B cell (primary cell): ENCODE measurements at places on chromosomes 16 and 17.
A peak's percentile ranks its signal among the peaks of the same experiment; 100 is the strongest.

GRCh38 chr16:88589441-88589840, 19.2 kb downstream of the ZC3H18 start:
- DNase-seq = no peak

DNA sequence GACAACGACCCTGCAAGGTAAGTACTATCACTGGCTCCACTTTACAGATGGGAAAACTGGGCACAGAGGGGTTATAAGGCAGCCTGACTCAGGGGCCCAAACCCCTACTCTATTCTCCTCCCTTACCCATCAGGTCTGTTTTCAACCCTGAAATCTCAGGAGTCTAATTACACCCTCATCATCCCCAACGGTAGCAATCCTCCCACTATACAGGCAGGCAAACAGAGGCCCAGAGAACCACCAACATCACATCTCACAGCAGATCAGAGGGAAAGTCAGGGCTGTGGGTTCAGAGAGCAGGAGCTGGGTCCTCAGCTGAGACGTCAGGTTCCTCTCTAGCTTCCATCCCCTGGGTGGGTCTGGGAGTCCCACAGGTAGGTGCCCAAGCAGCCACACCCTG, 16.5 kb downstream of the JUP start:
- no peak for DNase-seq

- no peak for DNase-seq
Observed at GRCh38 chr16:66395806-66396555, 29.5 kb downstream of the CDH5 start.

DNA sequence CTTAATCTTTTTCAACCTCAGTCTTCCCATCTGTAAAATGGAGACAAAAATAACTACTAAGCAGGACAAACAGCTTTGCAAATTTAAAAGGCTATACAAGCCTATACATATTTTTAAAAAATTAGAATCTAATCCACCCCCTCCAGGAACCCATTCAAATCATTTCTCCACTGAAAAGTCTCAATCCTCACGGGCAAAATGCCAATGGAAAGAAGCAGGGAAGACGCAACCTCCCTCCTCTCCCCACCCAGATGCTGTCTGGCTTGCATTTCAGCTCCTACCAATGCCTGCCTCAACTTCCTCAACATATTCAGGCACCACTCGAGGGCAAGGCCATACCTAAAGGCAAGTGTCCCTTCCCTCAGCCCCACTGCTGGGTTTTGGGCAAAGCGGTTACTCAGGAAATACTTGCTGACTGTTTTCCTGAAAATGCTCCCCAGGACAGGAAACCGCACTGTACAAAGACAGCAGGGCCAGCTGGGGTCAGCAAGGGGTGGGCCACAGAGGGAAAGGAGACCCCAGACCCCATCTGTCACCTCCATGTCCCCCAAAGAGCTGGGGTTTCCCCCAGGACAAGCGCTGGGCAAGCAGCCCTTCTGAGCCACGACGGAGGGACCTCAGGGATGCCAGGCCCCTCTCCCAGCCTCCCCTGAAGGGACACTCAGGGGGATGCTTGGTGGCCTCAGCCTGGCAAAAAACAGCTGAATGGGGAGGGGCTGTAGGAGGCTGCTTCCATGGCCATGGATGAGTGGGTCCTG, 47.7 kb upstream of the DOC2B start:
- DNase-seq = no peak

DNA sequence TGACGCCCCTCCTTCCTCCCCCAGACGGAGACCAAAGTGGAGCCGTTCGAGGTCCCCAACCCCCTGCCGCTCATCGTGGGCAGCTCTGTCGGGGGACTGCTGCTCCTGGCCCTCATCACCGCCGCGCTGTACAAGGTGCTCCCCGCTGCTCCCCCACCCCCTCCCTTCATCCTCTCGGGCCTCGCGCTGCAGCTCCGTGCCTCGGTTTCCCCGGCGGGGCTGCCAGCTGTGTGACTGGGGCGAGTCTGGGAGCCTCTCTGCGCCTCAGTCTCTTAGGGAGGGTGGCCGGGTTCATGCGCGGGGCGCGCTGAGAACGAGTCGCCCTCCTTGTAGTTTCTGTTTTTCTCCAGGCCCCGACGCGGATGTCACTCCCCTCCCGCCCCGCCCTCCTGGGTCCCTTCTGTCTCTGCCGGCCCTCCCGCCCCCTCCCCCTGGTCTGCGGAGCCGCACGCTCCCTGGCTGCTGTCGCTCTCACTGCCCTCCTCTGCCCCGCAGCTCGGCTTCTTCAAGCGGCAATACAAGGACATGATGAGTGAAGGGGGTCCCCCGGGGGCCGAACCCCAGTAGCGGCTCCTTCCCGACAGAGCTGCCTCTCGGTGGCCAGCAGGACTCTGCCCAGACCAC, 23.7 kb upstream of the ITGAX start:
- DNase-seq = peak; percentile 56

DNA sequence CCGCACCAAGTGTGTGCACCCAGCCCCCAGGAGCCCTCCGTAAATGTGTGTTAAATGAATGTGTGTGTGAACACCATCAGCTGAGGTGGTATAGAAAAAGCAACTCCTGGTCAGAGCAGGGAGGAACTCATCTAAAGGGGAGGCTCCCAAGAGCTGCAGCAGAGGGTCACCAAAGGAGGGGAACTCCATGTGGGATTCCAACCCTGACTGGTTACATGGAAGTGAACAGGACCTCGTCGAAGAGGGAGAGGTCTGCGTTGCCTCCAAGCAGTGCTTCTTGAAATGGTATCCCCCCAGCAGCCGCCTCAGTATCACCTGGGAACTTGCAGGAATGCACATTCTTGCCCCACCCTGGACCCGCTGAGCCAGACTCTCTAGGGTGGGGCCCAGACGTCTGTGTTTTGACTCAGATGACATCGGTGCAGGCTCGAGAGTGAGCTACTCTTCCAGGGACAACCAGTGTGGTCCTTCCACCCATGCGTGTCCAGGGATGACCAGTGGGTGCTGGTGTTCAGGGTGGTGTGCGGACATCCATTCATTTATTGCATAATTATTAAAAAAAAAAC, 30.8 kb downstream of the ADCY9 start:
- DNase-seq = no peak

GRCh38 chr17:52762147-52762793, 603.8 kb upstream of the CA10 start:
- no peak for DNase-seq

GRCh38 chr17:73851091-73851490, 206.8 kb upstream of the SDK2 start:
- DNase-seq = no peak

- no peak for DNase-seq
Observed at GRCh38 chr16:74560912-74561311, 46.0 kb downstream of the GLG1 start.

GRCh38 chr17:49822829-49823228, 25.0 kb downstream of the TAC4 start:
- DNase-seq = no peak

GRCh38 chr17:73308017-73308823, 3.6 kb downstream of the CDC42EP4 start:
- DNase-seq = no peak

- no peak for DNase-seq
Observed at GRCh38 chr17:76530095-76530723, 7.3 kb downstream of the CYGB start.

DNA sequence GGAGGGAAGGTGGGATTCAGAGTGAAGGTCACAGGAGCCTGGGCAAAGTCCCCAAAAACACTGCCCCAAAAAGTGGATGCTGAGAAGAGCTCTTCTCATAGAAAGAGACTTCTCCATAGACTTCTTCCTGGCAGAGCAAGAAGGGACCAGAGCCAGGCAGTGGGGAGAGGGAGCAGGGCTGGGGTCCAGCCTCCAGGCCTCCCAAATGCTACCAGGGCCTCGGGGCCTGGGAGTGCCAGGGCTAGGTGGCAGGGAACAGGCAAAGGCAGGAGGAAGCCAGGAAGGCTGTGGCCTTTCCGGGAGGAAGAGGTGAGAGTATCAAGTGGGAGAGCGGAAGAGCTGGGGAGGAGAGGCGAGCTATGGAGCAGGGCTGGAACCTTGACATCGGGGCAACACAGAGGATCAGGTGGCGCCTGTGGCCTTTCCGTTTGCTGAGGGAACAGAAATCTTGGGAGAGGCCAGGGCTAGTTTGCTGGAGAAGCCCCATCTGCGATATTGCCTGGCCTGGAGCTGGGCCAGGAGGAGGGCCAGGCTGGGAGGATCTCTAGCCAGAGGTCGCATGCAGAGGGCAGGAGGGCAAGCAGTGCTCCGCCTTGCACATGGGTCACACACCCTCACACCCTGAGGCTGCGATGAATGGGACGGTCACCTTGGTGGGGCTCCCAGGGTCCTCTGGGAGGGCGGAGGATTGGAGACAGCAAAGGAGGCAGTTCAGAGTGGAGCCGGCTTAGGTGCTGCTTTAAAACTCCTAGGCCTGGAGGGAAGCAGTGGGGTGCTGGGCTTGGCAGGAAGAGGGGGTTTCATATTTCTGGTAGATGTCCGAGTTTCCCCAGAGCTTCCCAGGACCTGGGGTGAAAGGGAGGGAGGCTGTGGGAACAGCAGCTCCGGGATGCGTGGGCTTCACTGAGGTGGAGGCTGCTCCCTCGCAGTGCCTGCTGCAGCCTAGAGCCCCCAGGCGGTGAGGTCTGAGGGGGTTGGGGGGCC, 3.4 kb downstream of the SLC16A5 start:
- no peak for DNase-seq

- no peak for DNase-seq
Observed at GRCh38 chr17:20236578-20237227, 227.5 kb downstream of the SPECC1 start.

- no peak for DNase-seq
Observed at GRCh38 chr16:66286527-66286926, 80.0 kb upstream of the CDH5 start.

GRCh38 chr17:6453279-6454024, 9.2 kb downstream of the PIMREG start:
- no peak for DNase-seq

DNA sequence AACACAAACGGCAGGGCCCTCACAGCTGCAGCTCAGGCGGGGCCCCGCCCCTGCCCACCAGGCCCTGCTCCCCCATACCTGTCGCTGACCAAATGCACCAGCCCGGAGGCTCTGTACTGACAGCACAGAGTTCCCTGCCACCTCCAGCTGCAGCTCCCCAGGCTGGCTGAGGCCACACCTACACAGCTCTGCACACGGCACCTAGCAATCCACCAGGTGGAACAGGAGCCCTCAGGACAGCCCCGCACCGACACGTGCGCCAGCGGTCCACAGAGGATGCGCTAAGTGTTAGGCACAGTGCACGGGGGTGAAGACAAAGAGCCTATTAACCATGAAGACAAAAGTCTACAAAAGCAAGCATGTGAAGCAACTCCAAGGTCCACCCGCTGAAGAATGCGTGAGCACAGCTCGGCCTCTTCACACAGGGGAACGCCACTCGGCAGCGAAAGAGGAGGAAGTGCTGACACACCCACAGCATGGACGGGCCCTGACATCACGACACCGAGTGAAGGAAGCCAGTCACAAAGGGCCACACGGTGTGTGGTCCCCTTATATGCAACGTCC, 5.4 kb downstream of the ZCCHC14 start:
- DNase-seq = no peak

DNA sequence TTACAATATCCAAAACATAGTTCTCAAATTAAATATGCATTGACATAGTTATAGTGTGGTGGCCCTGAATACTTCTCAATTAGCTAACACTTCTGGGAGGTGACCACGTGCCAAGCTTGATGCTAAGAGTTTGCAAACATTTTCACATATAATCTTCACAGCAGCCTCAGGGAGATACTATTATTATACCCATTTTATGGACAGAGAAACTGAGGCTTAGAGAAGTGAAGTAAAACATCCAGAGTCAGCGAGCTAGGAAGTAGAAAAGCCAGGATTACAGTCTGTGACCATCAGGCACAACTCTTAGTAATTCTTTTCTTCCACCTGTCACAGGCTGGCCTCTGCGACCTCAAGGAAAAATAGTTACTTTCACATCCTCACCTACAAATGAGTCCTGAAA, 102.2 kb upstream of the IRX6 start:
- no peak for DNase-seq

DNA sequence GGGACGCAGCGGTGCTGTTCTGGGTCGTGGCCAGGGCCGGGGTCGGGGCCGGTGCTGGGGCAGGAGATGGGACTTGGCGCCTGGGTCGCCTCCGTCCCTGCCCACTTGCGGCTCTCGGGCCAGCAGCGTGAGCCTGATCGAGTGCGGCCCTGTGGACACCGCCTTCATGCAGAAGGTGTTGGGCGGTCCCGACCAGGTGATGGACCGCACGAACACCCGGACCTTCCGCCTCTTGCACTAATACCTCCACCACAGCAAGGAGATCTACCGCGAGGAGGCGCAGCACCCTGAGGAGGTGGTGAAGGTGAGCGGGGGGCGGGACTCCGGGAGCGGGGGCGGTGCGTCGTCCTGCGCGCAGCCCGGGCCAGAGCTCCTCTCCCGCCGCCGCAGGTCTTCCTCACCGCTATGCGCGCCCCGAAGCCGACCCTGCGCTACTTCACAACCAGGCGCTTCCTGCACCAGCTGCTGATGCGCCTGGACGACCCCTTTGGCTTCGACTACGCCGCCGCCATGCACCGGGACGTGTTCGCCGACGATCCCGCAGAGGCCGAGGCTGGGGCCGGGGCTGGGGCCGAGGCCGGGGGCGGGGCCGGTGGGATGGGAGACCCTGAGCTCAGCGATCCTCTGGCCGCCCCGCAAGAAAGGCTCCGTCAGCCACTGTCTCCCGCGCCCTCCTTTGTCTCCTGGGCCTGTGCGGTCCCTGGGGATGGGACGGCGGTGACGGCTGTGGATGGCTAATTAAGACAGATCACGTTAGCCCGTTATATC, 4.5 kb upstream of the HSD17B1 start:
- peak; percentile 89 for DNase-seq

GRCh38 chr16:81987706-81988105, 23.6 kb downstream of the SDR42E1 start:
- DNase-seq = no peak

DNA sequence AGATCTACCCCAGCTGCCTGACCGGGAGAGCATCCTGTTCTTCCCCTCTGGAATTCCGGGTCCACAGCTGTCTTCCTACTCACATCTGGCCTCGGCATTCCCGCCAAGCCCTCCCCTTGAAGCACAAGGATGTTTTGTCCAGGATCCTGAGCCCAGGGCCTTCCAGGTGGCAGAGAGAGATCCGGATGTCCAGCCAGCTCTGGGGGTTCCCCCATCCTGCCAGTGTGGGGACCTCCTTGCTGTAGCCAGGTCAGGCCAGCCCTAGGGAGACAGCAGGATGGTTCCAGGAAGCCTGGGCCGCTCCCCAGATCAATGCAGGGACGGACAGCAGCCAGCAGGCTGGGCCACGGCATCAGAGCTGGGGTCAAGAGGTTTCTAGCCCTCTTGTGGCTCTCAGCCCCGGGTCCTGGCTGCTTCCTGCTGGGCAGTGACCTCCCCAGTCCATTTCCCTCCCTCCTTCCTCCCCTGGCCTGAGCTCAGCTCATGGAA, 55.3 kb downstream of the SOCS3 start:
- no peak for DNase-seq

- no peak for DNase-seq
Observed at GRCh38 chr17:15740570-15741120, 8.6 kb downstream of the TBC1D26 start.

- DNase-seq = no peak
Observed at GRCh38 chr17:83145831-83146230, 66.4 kb downstream of the METRNL start.

- DNase-seq = no peak
Observed at GRCh38 chr16:74253161-74253938, 43.3 kb upstream of the PSMD7 start.

GRCh38 chr16:8075271-8075670, 515.0 kb downstream of the TMEM114 start:
- DNase-seq = no peak
